Aortic smooth muscle cell (primary cell): ENCODE measurements at places on chromosomes 12 and 14. TPM values are rescaled to one million over a fixed set of nuclear protein-coding genes. Genes with fewer than 3 reads are reported as not detected.

The AVPR1A gene
- not detected in 2 replicates for total RNA-seq

The KRT86 gene
- total RNA-seq = under 0.01 and 0.81 TPM in 2 replicates

The ADCY6 gene
- total RNA-seq = 126 and 132 TPM in 2 replicates

The PRIMA1 gene
- total RNA-seq = not detected in 2 replicates

The LRFN5 gene
- 1.2 and 7.4 TPM in 2 replicates for total RNA-seq

The FAM234B gene
- 2.5 and 3.2 TPM in 2 replicates for total RNA-seq

The GLS2 gene
- 0.13 TPM in 1 of 2 replicates, not detected in the other for total RNA-seq

The CLBA1 gene
- total RNA-seq = 8.8 and 11.1 TPM in 2 replicates

The HOXC6 gene
- total RNA-seq = not detected in 2 replicates

The LHX5 gene
- total RNA-seq = not detected in 2 replicates

The TEX52 gene
- total RNA-seq = not detected in 2 replicates

The FGD4 gene
- total RNA-seq = 61.6 and 68.5 TPM in 2 replicates

The RIMBP2 gene
- not detected in 2 replicates for total RNA-seq

The SLC6A15 gene
- total RNA-seq = 0.13 and 0.19 TPM in 2 replicates

The TAS2R19 gene
- 2.8 and 6.0 TPM in 2 replicates for total RNA-seq

The GYS2 gene
- total RNA-seq = not detected in 2 replicates

The KCNH3 gene
- total RNA-seq = under 0.01 and 0.06 TPM in 2 replicates

The SMARCD1 gene
- total RNA-seq = 21.8 and 27.8 TPM in 2 replicates

The CATSPERB gene
- under 0.01 and 0.06 TPM in 2 replicates for total RNA-seq

The GPRC5D gene
- 0.25 TPM in 1 of 2 replicates, not detected in the other for total RNA-seq

The KCNJ8 gene
- 0.92 and 1.2 TPM in 2 replicates for total RNA-seq

The FUT8 gene
- total RNA-seq = 70.7 and 73.0 TPM in 2 replicates

The SLC5A8 gene
- not detected in 2 replicates for total RNA-seq

The GPX2 gene
- 0.12 TPM in 1 of 2 replicates, not detected in the other for total RNA-seq

The LIN7A gene
- 5.9 and 6.1 TPM in 2 replicates for total RNA-seq

The KLRC3 gene
- total RNA-seq = not detected in 2 replicates

The SMCO2 gene
- 0.06 and 0.13 TPM in 2 replicates for total RNA-seq

The MUCL1 gene
- not detected in 2 replicates for total RNA-seq

The KCNC2 gene
- total RNA-seq = not detected in 2 replicates

The SLC6A12 gene
- 0.12 TPM in 1 of 2 replicates, not detected in the other for total RNA-seq

The CD163 gene
- total RNA-seq = under 0.01 TPM in 1 of 2 replicates, not detected in the other

The TOMM20L gene
- total RNA-seq = not detected in 2 replicates

The MSI1 gene
- total RNA-seq = not detected in 2 replicates

The KRT85 gene
- total RNA-seq = not detected in 2 replicates

The TCL1B gene
- total RNA-seq = not detected in 2 replicates

The EML1 gene
- total RNA-seq = 52.7 and 55.2 TPM in 2 replicates

The EPYC gene
- total RNA-seq = not detected in 2 replicates

The NABP2 gene
- 31.9 and 33.2 TPM in 2 replicates for total RNA-seq
